Activated CD8-positive, alpha-beta T cell treated with anti-CD3 and anti-CD28 coated beads, Interleukin-2, amount 10 ng/mL, durations not matched to agents 7 days and 5 days (primary cell): ENCODE measurements at places on chromosomes 16 and 17. TPM values are rescaled to one million over a fixed set of nuclear protein-coding genes. Genes with fewer than 3 reads are reported as not detected.

- H3K4me3 ChIP-seq = no peak overlapping the region
- no peaks in the 10 kb centered on the region for H3K27me3 ChIP-seq
- no peak overlapping the region for H3K27ac ChIP-seq
Observed at GRCh38 chr16:50859628-50860360, 117.9 kb downstream of the CYLD start.

GRCh38 chr16:65102326-65102725 is 19.5 kb downstream of the CDH11 start:
- H3K4me3 ChIP-seq = no peak overlapping the region
- H3K4me1 ChIP-seq = no peaks in the 10 kb centered on the region
- no peak for DNase-seq
- H3K27me3 ChIP-seq = no peaks in the 10 kb centered on the region

The CARHSP1 gene
- total RNA-seq = 217 TPM

- H3K4me3 ChIP-seq = no peak overlapping the region
- DNase-seq = no peak
- no peak overlapping the region for H3K27ac ChIP-seq
- H3K27me3 ChIP-seq = peaks cover 15% of the 10 kb centered on the region
Observed at GRCh38 chr16:27976990-27977389, 86.5 kb downstream of the GSG1L start.

The AANAT gene
- total RNA-seq = not detected

- H3K4me3 ChIP-seq = no peak overlapping the region
- H3K36me3 ChIP-seq = no peaks in the 10 kb centered on the region
- DNase-seq = no peak
- H3K27me3 ChIP-seq = no peaks in the 10 kb centered on the region
- H3K4me1 ChIP-seq = no peaks in the 10 kb centered on the region
- no peak overlapping the region for H3K27ac ChIP-seq
Observed at GRCh38 chr16:16168431-16168830, 54.9 kb downstream of the ABCC6 start.

DNA sequence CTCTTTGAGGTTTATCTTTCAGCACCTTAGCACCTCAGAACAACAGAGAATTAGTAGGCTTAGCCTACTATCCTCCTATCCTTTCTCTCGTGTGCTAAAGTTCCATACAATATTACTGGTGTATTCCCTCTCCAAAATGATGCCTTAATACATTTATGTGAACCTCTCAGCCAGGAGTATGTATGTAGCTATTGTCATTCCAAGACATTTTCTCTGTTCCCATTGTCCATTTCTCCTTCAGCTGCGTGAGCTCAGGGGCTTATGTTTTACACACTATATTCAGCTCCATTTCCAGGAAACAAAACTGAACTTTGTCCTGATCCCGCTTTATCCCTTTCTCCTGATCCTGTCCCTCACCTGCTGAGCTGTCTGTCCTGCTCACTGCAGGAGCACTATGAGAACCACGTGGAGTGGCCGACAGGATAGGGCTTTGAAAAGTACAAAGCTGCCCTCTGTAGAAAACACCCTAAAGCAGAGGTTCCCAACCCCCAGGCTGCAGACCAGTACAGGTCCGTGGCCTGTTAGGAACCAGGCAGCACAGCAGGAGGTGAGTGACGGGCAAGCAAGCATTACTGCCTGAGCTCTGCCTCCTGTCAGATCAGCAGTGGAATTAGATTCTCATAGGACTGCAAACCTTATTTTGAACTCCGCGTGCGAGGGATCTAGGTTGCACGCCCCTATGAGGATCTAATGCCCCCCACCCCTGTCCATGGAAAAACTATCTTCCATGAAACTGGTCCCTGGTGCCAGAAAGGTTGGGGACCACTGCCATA is 55.7 kb downstream of the CENPV start:
- peaks cover 18% of the 10 kb centered on the region for H3K4me1 ChIP-seq
- H3K27me3 ChIP-seq = no peaks in the 10 kb centered on the region
- DNase-seq = no peak
- H3K27ac ChIP-seq = no peak overlapping the region

The ZG16 gene
- total RNA-seq = not detected
